ENCODE measurements at places on chromosomes 4 and X. TPM values are rescaled to one million over a fixed set of nuclear protein-coding genes. Genes with fewer than 3 reads are reported as not detected.
A peak's percentile ranks its signal among the peaks of the same experiment; 100 is the strongest.

DNA sequence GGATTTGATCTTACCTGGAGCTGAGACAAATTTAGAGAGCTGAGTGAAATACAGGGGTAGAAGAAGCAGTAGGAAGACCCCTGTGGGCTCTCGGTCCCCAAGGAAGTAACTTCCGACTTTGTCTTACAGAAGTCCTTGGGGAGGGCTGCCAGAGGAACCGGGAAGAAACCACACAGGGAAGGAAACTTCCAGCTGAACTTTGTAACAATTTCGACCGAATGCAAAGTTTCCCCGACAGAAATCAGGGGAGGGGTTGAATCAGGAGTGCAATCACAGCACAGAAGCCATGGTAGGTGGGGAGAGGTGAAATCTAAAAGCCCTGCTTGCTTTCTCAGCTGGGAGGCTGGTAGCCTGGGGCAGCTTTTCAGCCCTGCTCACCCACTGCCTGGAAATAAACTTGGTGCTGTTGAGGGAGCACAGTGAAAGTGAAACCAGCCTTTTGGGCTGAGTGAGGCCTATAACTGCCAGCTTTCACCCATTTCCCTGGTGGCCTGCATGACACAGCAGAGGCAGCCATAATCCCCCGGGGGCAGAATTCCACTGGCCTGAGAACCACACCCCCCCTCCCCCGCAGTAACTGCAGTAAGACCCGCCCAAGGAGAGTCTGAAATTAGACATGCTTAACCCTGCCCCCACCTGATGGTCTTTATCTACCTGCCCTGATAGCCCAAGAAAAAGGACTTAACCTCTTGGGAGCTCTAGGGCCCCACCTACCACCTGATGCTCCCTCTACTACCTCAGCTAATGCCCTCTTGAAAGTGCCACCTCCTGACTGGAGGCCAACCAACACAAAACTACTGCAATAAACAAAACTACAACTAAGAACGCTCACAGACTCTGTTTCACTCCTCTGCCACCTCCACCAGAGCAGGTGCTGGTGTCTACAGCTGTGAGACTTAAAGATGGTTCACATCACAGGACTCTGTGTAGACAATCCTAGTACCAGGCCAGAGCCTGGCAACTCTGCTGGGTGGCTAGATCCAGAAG lies 248.2 kb downstream of the PARM1 start:
- DNase-seq, result no peak

- no peak for DNase-seq
Measured at GRCh38 chr4:19844446-19844845, 407.3 kb upstream of the SLIT2 start.

GRCh38 chr4:9984621-9985020 lies 36.7 kb downstream of the SLC2A9 start:
- DNase-seq, result no peak

GRCh38 chrX:13748486-13748885 lies 13.9 kb downstream of the OFD1 start:
- DNase-seq, result no peak

The IL1RAPL1 gene
- total RNA-seq, result 0.19 TPM

DNA sequence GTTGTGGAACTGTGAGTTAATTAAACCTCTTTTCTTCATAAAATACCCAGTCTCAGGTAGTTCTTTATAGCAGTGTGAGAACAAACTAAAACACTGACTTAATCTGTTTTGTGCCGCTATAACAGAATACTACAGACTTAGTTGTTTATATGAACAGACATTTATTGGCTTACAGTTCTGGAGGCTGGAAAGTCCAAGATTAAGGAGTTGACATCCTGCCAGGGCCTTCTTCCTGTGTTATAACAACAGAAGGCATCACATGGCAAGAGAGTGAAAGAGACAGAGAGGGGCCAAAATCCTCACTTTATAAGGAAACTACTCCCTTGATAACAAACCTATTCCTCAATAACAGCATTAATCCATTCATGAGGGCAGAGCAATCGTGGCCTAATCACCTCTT lies 42.5 kb upstream of the KCNIP4 start:
- no peak for DNase-seq

DNA sequence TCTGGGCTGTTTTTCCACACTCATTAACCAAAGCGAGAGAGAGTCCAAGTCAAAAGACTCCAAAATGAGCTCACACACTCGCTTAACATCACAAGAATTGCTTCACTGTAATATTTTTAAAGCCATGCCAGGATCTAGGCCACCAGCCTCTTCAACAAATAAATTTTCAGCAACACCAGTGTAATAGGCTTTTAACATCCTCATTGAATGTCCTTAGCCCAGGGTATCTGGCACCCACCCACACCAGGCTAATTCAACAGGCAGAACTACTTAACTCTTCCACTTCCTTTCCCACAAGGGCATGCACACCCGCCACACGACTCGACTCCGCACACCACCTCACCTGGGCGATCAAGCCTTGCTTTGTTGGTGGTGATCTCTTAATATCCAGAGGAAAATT lies 34.2 kb downstream of the FAT1 start:
- DNase-seq, result no peak

The TMSB15A gene
- not detected for total RNA-seq

GRCh38 chr4:10101671-10102473 lies 14.7 kb downstream of the WDR1 start:
- DNase-seq, result no peak

- DNase-seq, result peak; percentile 75
Measured at GRCh38 chr4:110411574-110412011, 64.4 kb upstream of the ENPEP start.

GRCh38 chrX:149718757-149719156 lies 6.9 kb downstream of the MAGEA11 start:
- no peak for DNase-seq

- peak; percentile 24 for DNase-seq
Measured at GRCh38 chr4:24471486-24472160, 112.7 kb downstream of the DHX15 start.

DNA sequence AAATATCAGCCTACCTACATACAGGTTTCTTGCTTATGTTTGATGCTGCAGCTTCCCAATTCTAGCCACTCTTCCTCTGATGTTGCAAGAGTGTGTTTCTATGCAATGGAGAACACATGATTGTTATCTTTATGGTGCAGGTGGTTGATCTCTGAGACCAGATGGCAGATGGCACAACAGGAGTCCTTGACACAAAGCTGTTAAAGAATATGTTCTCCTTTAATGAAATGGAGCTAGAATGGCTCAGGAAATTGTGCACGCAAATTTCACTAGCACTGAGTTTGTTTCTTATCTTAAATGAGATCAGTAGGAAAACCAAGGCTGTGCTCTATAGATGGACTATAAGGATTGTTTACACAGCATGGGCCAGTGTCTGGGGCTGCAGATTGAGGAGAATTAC lies 29.9 kb upstream of the TTC29 start:
- peak; percentile 9 for DNase-seq

The TMSB15B gene
- 2.0 TPM for total RNA-seq

DNA sequence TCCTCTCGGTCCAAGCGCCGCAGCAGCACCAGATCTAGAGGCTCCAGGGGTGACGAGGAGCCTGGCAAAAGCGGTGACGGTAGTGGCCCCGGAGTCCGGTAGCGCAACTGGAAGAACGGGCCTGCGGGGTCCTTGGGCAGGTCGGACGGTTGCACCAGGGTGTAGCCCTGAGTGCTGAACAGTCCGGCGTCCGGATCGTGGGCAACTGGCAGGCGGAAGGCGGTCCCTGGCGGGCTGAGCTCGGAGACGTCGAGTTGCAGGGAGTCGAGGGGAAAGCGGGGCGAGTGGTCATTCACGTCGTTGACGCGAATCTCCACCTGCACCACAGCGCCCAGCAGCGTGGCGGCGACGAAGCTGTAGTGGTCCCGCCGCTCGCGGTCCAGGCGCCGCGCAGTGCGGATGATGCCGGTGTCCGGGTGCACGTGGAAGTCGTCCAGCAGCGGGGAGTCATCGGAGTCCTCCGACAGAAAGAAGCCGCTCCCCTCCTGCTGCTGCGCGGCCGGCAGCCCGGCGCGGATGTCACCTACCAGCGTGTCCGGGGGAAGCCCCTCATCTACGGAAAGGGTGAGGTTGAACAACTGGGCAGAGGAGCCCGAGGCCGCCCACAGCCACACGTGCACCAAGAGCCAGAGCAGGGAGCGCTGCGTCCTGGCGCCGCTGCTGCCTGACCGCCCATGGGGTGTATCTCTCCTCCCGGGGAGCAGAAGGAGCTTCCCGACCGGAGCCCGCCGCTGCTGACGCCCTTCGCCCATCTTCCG lies 837 bp downstream of the DCHS2 start:
- DNase-seq, result no peak

- DNase-seq, result no peak
Measured at GRCh38 chr4:128803783-128804182, 5.7 kb upstream of the JADE1 start.

DNA sequence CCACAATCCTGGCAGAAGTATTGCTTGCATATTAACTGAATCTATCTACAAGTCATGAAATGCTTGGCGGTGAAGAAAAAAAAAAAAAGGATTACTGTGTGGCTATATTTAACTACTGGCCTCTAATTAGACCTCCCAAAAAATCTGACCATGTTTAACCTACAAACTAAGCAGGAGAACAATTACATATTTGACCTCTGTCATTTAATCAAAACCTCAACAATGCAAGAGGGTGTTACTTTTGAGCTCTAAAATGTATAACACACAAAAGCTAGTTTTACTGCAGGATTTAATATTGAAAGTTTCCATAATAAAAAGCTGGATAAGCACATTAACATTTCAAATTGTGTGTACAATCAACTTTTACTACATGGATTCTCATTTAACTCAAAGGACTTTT lies 1.5 kb downstream of the ITM2A start:
- no peak for DNase-seq

DNA sequence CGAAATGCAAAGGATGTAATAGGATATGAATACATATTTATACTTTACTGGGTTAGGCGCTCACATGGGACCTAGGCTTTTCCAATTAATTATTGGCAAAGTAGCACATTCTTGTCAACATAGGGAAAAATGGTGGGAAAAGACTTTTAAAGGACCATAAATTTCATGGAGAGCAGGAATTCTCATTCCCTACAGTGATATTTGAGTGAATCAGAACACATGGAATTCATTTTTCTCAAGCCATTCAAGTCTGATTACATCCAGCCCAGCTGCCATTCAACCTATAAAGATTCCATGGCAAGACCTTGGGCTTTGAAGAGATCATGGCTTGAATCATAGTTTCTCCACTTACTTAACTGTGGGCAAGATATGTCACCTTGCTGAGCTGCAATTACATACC lies 150.4 kb downstream of the SOWAHB start:
- no peak for DNase-seq

The RAB39B gene
- total RNA-seq, result 1.2 TPM

GRCh38 chr4:80074069-80074468 lies 1.0 kb upstream of the ANTXR2 start:
- DNase-seq, result no peak

DNA sequence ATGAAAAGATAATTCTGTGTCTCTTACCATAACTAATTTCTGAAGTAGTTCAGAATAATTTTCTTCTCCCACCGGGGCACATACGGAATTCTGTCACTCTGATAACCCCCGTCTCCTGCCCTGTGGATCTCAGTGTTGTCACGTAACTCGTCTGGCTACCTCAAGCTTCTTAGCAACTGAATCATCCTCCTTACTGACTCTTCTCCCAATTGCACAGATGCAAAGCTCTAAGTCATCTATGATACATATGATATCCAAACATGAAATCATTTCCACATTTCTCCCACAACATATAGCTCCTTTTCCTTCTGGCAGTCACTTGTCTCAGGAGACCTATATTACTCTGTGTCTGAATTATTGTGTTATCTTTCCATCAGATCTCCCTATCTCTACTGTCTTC lies 1043.1 kb upstream of the TENM3 start:
- no peak for DNase-seq

The NDP gene
- total RNA-seq, result not detected

- peak; percentile 70 for DNase-seq
Measured at GRCh38 chr4:21697583-21697982, 251.0 kb downstream of the KCNIP4 start.

The NEIL3 gene
- total RNA-seq, result 0.35 TPM

- DNase-seq, result peak; percentile 71
Measured at GRCh38 chr4:120921456-120922380, 808 bp downstream of the PRDM5 start.

DNA sequence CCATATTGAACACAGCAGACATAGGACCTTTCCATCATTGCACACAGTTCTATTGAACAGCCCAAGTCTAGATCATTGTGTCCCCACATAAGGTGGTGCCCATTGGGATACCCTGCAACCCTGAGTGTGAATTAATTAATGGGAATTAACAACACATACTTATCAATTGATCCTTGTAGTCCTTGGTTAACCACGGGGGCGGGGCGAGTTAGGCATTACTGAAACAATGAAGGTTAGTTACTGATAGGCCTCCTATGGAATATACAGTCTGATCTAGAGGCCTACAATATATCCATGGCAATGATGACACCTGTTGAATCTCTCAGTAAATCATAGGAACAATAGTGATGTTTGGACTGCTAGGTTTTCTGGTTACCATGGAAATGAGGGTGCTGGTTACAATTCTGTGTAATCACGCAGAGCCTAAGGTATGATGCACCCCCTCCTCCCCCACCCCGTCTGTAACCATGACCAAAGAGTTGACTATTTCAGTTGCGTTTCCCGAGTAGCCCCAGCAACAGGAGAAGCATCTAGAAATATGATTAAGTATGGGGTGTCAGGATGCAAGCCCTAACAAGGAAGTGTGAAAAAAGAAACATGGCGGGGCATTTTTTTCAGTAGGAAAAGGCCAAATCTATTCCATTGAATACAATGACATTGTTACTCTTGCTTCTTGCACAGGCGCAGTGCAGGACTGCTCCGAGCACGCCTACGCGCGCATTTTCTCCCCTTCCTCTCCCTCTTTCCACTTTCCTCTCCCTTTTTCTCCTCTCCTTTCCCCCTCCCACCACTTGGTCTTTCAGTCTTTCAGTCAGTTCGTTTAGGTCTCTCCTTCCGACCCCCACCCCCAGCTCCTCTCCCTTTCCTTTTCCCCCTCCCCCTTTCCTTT lies 677 bp upstream of the NONO start:
- DNase-seq, result no peak

GRCh38 chr4:41216294-41217019 lies 2.1 kb upstream of the APBB2 start:
- DNase-seq, result peak; percentile 89

The SPON2 gene
- 116 TPM for total RNA-seq

- DNase-seq, result no peak
Measured at GRCh38 chr4:169064296-169064695, 54.2 kb upstream of the CBR4 start.

DNA sequence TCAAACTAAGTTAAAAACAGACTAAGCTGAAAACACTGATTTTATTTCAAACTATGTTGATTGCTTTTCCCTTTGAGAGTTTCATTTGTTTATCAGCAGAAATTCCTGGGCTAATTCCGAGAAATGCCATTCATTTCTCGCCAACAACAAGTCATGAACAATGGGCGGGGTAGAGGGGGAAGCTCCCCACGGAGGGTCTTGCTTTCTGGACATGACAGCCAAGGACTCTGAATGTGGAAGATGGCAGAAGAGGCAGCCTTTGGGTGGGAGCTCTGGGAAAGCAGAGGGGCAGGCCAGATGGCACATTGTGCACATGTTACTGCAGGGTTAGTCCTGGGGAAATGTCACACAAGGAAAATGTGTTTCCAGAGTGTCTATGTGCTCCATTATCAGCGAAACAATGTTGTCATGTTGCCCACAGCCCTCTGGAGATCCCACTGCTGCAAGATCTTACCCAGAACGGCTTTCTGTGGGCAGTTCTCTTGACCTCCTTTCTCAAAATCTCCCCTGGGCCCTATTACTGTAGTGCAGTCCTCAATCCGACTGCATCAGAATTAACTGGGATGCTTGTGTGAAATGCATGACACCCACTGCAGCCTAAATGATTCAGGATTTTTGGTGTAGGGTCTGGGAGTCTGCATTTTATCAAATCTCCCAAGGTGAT lies 45.0 kb downstream of the CHRDL1 start:
- DNase-seq, result no peak

All from kidney (tissue), 22 donors.